Heart left ventricle (tissue), 16 donors: ENCODE measurements at places on chromosomes 7 and 10. TPM values are rescaled to one million over a fixed set of nuclear protein-coding genes. Genes with fewer than 3 reads are reported as not detected.

Gene H2AZ2
- polyA plus RNA-seq: 179 TPM

GRCh38 chr7:155570171-155570958 is 24.0 kb upstream of the CNPY1 start:
- DNase-seq: no peak

Gene GPR26
- not detected for polyA plus RNA-seq

DNA sequence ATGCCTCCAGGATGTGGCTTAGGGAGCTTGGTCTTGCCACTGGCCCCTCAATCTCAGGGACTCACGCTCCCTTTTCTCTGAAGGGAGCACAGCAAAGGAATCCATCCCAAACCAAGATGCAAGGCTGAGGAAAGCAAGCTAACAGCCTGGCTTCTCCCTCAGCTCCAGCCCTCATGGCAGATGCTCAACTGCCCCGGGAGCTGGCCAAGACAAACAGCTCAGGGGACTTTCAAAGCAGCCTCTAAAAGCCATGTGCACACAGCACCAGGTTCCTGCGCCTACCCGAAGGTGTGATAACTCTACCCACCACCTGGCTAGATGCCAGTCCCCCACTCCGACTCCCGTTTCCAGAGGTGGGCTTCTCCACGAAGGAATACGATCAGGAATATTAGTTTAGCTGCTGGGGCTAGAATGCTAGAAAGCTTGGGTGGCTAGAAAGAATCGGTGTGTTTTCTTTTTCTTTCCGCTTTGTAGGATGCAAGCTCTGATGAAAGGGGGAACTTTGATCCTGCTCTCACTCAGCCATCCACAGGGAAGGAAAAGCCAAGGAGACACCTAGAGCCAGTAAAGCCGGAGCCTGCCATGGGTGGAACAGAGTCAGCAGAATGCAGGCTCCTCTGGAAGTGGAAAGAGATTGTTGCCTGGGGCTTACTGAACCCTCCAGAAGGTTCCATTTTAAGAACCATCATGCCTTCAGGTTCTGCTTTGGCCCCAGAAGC is 89.0 kb upstream of the FGFR2 start:
- DNase-seq: no peak

- DNase-seq: no peak
These were observed 17.8 kb upstream of the ERCC6 start for GRCh38 chr10:49556723-49557122.

GRCh38 chr10:102003541-102003940 is 52.4 kb downstream of the ARMH3 start:
- DNase-seq: no peak

- DNase-seq: no peak
These were observed 899.3 kb downstream of the SORCS3 start for GRCh38 chr10:105540381-105540780.

DNA sequence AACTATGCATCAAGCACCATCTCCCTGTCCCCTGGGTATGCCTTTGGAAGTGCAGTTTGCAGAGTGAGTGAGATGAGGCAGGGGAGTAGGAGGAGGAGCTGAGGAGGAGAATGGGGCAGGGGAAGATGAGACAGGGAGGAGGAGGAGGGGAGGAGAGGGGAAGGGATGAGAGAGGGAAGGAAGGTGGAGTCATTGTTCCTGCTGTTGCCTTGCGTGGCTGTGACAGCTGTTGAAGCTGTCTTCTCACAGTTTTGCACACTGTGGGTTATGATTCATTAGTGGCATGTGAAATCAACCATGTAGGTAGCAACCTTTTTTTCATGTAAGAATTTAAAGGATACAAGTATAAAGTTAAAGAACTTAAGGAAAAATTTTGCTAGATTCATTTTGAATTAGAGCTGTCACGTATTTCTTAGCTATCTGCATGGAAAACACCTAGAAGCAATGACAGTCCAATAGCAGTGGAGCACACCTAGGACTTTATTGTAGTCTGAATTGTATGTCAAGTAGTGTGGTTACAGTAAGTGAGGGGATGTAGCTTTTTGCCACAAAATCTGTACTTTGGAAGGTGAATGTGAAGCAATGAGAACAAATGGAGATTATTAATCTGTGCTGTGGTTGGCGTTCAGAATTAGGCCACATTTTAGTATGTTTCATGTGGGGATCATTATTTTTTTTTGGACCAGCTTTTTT is 21.7 kb downstream of the CCM2 start:
- DNase-seq: no peak
